ENCODE measurements at places on chromosomes 6 and 20. TPM values are rescaled to one million over a fixed set of nuclear protein-coding genes. Genes with fewer than 3 reads are reported as not detected.
A peak's percentile ranks its signal among the peaks of the same experiment; 100 is the strongest.

DNA sequence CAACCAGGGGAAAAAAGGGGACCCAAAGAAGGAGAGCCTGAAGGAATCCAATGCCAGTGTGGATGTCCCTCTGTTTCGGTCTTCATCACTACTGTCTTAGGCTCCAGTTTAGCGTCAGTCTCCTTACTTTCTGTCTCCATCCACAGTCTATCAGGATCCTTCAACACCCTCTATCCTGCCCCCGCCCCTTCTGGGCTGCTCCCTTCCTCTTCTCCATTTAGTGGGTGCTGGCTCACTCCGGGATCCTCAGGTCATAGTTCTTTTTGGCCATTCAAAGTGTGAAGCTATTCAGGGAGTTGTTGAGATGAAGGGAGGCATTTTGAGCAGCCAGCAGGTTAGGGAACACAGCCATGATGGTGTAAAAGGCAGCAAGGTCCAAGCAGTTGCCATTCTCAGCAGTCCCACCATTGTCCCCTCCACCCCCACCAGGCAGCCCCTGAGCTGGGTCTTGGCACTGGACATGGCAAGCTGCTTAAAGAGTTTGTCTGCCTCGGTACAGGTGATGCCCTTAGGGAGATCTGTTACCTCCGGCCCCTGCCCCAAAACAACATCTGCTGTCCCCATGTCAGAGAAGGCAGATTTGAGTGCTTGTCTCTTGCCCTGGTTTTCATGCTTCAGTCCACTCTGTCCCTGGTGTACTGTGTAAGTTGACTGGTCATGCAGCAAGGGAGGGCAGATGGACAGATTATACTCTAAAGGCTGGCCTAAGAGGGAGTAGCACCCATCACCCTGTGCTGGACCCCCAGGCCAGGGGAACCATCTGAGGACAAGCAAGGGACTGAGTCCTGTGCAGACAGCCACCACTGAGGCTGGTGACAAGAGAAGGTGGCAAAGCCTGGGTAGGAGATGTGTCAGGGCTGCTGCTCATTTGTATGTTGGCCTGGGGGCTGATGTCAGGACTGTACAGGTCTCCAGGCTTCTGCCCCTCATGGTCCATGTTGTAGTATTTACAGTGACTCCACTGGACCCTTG lies 842.0 kb downstream of the HACE1 start:
- no peak for DNase-seq

DNA sequence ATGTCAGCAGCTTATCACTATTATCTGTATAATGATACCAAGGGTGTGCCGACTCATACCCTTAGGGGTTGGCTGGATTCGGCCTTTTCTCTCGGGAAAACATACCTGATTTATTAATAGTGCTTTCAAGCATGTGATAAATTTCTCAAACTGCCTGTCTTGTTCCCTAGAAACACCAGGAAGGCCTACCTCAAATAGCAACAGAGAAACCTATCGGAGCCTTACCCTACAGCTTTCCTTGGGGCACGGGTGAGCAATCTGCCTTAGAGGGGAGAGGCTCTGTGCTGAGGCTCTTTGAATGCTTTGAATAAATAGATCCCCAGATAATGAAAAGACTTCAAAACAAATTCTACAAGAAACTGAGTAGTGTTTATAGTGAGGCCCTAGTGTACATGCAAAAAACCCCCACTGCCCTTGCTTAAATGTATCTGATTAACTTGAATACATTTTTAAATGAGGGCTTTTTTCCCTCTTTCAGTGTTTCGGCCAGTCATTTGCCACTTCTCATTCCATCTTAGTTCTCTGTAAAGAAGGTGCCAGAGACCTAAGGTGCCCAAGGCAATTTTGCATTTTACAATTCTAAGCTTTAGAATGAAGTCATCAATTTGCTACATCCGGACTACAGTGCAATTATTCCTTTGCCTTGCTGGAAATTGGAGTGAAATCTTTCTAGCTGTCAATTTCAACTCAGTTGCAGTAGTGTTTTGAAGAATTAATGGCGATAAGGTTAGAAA lies 320.1 kb downstream of the ESR1 start:
- DNase-seq = no peak

DNA sequence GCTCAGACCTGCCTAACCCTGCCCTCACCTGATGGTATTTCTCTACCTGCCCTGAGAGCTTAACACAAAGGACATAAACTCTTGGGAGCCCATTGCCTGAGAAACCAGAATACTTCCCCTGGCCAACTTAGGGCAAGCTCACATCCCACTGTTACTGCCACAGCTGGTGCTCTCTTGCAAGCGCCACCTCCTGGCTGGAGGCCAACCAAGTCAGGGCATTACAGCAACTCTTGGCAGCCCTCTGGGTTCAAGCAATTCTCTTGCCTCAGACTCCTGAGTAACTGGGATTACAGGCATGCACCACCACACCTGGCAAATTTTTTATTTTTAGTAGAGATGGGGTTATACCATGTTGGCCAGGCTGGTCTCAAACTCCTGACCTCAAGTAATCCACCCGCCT lies 70.1 kb downstream of the HECA start:
- DNase-seq = no peak

- DNase-seq = no peak
These were observed 115.7 kb downstream of the PHACTR3 start for GRCh38 chr20:59720013-59720412.

- DNase-seq = no peak
These were observed 26.6 kb downstream of the NCOA5 start for GRCh38 chr20:46063151-46063550.

- DNase-seq = no peak
These were observed 69.6 kb downstream of the JAG1 start for GRCh38 chr20:10603971-10604864.

GRCh38 chr6:125809570-125810170 lies 18.9 kb downstream of the NCOA7 start:
- no peak for DNase-seq

DNA sequence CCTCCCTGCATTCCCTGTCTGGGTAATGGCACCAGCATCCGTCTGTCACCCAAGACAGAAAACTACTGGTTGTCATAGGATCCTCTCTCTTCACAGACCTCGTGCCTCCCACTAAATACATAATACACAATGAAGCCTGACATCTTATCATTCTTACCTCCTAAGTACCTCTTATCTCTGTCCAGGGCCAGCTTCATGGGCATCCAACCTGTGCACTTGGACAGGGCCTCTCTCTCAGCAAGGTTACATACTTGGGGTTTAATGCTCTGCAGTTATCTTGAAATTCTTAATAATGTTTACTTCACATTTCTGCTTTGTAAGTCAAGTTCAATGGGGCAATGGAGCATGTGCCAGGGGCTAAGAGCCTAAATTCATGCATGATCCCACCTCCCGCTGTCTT lies 30.8 kb upstream of the KLHL31 start:
- DNase-seq = no peak

- no peak for DNase-seq
These were observed 90.8 kb downstream of the CDS2 start for GRCh38 chr20:5217616-5218015.

GRCh38 chr6:119426619-119427018 lies 77.1 kb upstream of the MAN1A1 start:
- DNase-seq = no peak

DNA sequence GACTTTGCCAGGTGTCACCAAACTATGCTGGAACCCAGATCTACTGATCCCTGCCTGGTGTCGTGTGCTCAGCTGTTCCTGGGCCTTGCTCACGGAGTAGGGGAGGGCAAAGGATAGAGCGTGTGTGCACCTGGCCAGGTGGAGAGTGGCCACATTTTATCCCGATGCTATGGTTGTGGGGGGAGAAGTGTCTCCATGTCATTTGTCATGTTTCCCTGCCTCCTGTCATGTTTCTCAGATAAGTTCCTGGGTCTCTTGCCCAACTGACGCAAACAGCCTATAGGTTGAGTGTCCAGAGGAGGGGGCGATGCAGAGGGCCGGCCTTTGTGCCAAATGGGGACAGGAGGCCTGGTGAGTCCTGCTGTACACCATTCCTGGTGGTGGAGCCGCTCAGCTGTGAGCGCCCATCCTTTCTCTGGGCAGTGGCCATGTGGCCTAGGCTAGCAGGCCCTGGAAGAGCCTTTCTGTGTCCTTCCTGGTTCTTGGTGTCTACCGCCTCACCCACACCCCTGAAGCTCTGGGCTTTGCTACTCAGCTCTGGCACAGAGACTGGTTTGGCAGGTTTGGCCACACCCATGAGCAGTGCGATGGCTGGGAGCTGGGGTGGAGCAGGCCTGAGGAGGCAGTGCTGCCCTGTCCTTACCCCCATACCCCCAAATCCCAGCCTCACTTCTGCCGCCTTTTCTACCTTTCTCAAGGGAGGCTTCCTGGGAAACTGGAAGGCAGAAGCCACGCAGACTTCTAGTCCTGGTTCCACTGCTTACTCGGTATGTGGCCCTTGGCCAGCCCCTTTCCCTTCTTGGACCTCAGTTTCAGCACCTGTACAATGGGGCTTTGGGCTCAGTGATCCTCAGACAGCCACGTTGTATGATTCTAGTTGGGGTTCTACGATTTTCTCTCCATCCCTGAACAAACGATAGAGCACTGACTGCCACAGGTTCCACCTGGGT lies 32.3 kb upstream of the EPB41L1 start:
- DNase-seq = no peak

GRCh38 chr6:24501914-24502313 lies 7.1 kb downstream of the ALDH5A1 start:
- no peak for DNase-seq

DNA sequence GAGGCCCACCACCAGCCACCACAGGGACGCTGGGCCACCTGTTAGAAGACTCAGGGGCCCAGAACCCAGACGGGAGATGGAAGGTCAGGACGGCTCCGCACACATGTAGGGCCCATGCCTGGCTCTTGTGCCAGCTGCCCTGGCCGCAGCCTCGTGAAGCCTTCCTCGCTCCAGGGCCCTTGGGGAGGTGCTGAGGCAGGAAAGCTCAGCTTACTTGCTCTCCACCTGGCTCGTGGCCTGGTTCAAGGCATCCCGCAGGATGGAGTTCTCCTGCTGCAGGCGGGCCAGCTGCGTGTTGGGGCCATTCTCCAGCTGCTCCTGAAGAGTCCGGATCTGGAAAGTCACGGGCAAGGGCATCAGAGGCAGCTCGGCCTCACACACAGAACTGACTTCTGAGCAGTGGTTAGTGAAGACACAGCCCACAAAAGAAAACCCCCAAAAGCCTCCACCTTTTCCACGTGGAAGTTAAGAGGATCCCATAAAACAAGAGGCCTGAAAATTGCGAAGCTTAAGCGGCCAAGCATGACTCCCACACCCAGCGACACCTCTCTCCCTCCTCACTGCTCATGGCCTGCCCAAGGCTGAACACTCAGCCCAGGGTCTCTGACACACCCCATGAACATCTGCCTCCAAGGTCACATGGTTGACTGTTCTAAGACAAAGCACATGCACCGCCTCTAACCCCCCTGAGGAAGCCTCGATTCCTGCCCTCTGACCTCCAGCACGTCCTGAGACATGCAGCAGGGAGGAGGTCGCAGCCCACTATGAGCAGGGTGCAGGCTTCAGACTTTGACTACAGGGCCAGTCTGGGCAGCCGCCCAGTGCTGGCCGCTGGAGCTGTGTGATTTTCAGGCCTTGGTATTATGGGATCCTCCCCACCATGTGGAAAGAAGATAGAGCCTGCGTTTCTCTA lies 46.5 kb downstream of the RRBP1 start:
- DNase-seq = no peak

DNA sequence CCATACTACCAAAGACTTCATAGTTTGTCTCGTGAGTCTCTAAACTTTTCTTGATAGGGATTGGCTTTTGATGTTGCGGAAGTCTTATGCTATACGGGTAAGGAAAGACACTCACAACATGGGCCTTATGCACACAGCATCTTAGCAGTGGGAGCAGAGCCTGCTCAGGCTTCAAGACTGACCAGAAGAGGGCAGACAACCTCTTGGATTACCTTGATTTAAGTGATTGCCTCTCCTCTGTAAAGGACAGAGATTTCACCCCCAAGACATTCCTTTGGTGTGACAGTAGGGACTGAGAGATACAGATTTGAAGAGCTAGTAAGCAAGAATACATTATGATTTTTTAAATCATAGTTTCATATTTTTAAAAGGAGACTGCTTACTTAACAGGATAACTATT lies 71.0 kb upstream of the SAMD3 start:
- peak; percentile 8 for DNase-seq

GRCh38 chr6:44245391-44245911 lies 1.4 kb upstream of the HSP90AB1 start:
- DNase-seq = no peak

Gene SGK2
- not detected for total RNA-seq

Gene SLC22A23
- total RNA-seq = 0.54 TPM

Gene CCN5
- not detected for total RNA-seq

Gene FHL5
- total RNA-seq = not detected

Gene UST
- total RNA-seq = 1.3 TPM

Gene NR2E1
- total RNA-seq = not detected

Gene KIF6
- total RNA-seq = 0.18 TPM

Gene TRIM40
- not detected for total RNA-seq
